ENCODE measurements at places on chromosomes 6 and 20.

DNA sequence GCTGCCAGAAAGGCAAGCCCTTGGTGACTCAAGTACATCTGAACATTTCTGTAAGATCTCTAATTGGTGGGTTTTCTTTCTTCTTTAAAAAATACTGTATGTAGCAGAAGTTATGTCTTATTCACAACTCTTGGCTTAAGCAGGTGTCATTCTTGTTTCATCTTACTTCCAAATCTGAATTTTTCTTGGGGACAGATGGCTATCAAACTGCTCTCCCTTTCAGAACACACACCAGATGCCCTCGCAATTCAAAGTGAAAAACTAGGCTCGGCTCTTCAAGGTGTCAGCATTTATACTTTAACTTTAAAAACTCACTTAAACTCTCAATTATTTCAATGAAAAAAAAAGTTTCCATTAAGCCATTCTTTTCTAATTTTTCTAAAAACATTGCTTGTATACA is 49.7 kb downstream of the PAK5 start:
- DNase-seq: no peak

DNA sequence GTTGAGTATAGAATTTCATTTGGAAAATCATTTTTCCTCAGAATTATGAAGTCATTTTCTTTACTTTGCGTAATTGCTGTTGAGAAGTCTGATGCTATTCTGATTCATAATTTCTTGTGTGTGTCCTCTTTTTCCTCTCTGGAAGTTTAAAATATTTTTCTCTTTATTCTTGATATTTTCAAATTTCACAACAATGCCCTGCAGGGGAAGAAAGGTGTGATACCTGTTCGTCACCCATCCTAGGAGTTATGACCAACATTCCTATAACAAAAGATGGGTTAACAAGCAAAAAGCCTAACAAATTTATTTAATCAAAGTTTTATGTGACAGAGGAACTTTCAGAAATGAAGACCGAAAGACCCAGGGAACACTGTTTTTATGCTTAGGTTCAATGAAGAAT is 171.5 kb upstream of the AKIRIN2 start:
- no peak for DNase-seq

GRCh38 chr6:53361549-53362031 is 12.8 kb upstream of the ELOVL5 start:
- peak; percentile 63 for DNase-seq

- DNase-seq: no peak
These were observed 59.1 kb downstream of the CEP43 start for GRCh38 chr6:167058261-167058660.

DNA sequence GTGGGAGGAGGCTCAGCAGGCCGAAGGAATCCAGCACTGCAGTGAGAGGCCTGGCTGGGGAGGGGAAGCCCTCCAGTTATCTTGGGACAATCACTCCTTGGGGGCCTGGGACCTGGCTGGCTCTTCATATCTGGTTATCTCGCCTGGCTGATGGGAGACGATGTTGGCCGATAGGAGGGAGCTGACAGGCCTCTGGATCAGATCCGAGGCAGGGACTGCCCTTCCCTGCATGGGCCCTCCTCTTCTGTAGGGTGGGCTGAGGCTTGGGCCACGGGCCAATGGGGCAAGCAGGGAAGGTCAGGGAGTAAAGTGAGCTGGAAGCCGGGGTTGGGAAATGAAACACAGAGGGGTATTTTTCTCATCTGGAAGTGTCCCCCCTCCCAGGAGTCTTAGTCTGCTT is 25.2 kb downstream of the MANBAL start:
- DNase-seq: no peak

DNA sequence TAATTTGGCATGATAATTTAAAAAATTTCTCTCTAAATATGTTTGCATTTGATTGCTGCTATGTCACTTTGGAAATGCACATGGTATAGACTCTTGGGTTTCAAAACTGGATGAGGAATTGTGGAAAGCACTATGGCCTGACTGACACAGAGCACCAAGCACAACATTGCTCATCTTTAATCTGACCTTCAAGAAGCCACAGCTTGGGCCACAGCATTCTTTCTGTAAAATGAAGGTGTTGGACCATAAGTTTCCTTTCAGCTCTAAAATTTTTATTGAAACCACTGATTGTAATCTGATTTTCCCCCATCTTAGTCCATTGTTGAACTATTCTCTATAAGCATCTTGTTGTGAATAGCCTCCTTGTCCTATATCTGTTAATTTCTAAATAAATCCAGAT is 41.0 kb downstream of the QKI start:
- DNase-seq: no peak

DNA sequence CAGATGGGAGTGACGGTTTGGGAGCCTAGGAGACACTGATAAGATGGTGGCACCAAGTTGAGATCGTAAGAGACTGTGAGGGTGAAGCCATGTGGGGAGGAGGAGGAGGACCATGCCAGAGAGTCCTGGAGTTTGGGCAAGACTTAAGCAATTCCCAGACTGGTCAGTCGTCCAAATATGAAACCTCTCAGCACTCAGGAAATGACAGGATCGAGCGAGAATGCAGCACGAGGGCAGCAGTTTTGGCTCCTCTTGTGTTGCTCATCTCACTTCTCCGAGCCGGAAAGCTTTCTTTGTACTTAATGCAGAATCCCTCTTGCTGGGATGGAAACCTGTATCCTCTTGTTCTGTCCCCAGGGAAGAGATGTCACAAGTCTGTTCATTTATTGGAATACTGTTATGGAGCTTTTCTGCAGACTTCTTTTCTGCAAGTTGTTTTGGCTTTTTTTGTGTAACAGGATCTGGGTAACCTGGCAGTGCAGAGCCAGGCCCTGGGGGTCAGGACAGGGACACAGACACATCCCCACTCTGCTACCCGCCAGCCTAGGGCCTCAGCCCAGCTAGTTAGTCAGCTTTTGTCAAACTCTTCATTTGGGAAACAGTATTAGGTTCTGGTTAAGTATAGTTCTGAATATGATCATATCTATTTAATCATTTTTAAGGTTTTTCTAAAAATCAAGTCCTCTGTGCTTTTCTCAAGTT is 34.3 kb downstream of the FNDC1 start:
- DNase-seq: no peak

DNA sequence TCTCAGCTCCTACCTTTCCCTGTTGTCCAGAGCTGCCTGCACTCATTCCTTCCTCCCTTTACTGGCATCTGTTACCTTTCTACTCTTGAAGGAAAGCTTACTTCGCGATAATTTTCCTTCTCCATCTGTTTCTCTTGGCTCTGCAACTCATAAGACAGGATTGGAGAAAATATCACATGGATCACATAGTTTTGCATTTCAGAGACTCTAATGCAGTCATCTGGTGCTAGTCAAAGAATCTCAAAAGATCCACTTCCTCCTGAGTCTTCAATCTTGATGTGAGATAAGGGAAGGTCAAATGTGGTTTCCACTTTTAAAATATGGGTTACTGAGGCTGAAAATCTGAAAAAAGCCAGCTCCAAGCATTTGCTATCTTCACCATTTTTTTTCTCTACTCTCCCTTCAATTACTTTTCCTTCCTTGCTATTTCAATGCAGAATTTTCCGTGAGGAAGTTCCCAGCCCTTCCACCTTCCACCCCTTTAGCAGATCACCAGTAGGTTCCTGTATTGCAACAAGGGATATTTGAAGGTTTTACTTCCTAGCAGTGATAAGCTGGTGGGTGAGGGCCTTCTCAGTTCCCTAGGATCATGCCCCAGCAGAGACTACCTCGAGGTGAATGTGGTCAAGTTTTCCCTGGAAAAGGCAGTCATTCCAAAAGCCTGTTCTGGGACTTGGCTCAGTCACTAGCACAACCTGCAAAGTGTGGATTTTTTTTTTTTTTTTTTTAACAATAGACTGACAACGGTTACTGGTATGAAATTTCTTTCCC is 62.8 kb upstream of the LRRC1 start:
- no peak for DNase-seq

DNA sequence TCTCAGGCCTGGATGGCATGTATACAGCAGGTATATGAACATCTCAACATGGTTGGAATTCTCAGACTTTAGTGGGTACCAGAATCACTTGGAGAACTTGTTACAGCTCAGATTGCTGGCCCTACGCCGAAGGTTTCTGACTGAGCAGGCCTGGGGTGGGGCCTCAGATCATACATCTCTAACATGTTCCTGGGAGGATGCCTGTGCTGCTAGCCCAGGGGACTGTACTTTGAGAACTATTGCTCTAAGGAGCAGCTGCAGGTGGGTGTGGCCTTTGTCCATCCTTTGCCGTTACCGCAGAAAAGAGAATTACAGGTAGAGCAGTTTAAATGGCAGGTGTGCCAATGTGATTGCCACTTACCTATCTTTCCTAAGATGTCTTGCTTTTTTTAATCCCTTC is 310.5 kb upstream of the JAG1 start:
- DNase-seq: no peak

- DNase-seq: no peak
These were observed 340.7 kb downstream of the LMBRD1 start for GRCh38 chr6:69456086-69456485.

DNA sequence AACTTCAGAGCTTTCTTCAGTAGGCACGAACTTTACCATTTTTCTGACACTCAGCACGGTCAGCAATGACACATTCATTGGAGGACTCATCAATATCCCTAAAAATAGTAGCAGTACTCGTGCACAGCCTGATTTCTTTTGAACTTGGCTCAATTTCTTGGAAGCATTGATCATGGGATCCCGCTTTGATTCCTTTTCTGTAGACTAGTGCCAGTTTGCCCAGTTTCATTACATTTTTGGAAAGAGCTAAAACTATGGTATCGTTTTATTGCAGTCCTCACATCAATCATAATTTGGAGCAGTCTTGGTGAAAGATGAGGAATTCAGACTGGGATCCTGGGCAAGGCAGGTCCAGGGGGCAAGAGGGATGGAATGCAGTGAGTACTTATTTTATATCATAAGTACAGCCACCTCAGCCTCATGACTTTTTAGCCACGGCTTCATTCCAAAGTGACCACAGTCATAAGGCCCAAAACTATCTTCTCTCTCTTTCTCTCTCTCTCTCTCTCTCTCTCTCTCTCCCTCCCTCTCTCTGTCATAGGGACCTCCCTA is 170.9 kb upstream of the AKAP12 start:
- no peak for DNase-seq

DNA sequence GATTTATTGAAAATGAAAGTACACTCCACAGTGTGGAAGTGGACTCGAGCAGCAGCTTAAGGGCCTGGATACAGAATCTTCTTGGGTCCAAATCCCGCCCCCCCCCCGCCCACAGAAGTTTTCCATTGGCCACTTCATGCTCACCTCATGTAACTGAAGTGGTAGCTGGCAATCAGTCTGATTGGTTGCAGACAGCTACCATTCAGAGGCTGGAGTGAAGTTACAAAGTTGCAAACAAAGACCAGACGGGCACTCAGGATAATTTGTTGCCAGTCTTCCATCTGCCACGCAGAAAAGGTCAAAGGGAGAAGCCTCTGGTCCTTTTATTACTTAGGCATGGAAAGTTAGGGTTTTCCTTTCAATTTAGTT is 25.8 kb upstream of the FABP7 start:
- DNase-seq: no peak

- no peak for DNase-seq
These were observed 64.7 kb upstream of the APCDD1L start for GRCh38 chr20:58579819-58580473.

- DNase-seq: no peak
These were observed 27.8 kb downstream of the PRPH2 start for GRCh38 chr6:42694586-42694985.

GRCh38 chr20:47676219-47676721 is 109.0 kb downstream of the SULF2 start:
- no peak for DNase-seq

GRCh38 chr6:137165375-137166246 is 7.8 kb downstream of the IL22RA2 start:
- DNase-seq: no peak

DNA sequence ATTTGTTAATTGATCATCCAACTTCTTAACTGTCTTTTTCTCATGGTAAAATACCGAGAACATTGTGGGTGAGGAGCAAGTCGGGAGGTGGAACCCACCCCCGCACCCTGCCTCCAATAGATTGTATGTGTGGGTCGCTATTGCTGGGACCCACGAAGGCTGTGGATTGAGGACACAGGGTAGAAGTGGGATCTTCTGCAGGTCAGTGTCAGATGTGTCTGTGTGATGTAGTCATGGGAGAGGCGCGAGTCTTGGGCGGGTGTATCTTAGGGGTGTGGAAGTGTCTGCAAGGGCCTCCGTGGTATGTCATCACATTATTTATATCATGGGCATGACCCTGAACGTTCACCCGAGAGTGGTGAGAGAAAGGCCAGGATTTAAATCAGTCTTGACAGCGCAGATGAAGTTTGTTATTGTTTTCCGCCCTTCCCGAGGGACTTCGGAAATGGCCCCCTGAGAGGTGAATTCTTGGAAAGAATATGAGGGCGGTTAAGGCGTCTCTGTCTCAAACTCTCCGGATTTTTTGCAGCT is 472 bp upstream of the PAQR8 start:
- peak; percentile 10 for DNase-seq

GRCh38 chr6:44126320-44127149 is 717 bp downstream of the MRPL14 start:
- DNase-seq: peak; percentile 33

GRCh38 chr6:134322216-134322615 is 4.3 kb upstream of the SGK1 start:
- DNase-seq: no peak

- DNase-seq: peak; percentile 15
These were observed 23.9 kb upstream of the SMIM13 start for GRCh38 chr6:11069760-11070159.

DNA sequence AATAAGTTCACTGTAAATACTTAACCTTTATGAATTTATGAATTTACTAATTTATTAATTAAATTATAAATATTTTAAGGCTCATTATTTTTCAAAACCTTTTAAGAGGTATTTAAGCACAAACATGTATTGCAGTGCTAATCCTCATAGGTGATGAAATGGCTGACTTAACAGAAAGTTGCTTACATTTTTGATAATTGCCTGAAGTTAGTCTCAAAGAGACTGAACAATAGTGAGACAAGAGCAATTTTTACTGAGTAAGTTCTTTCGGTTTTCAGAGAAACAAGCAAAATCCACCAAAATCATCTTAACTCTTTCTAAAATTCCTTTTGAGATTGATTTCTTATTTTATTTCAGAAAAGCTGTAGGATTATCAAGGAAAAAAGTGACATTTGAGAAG is 137.3 kb upstream of the VGLL2 start:
- DNase-seq: no peak

DNA sequence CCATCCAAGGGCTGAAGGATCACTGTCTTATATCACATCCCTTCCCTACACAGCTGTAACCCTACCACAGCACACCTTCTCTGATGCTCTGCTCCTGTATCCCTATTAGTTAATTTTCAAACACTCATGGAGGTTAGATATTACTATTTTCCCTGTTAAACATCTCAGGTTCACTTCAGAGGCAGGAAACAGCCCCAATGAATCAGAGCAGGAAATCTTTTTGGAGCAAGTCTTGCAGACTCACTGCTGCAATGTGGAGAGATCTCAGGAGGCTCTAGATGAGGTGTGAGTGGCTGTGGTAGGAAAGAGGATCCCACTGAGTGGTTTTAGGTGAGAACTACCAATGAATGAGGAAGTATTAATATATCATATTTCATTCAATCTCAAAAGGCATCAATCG is 19.7 kb upstream of the HTR1B start:
- DNase-seq: no peak

DNA sequence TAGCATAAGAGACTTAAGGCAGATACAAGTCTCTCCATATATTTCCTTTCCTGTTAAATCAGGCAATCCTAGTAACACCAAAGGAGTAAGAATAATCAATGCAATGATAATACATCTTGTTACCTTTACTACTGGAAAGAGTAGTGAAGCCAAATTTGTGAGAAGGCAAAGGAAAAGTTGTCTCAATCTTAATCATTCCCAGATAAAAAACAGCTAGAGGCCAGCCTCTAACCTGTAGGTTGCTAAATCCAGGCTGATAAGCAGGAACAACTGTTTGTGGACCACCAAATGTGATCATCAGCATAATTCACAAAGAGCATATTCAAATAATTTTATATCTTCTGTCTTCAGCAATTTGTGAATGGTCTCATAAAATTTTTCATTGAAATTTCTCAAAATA is 189.2 kb upstream of the ADGRB3 start:
- no peak for DNase-seq

All from hematopoietic multipotent progenitor cell treated with erythropoietin and hydrocortisone succinate and interleukin-3 and kit ligand, for 8 days (in vitro differentiated cells).